ENCODE measurements at places on chromosomes 1 and 21.

GRCh38 chr1:18869847-18870594 lies 10.6 kb upstream of the TAS1R2 start:
- DNase-seq = no peak

DNA sequence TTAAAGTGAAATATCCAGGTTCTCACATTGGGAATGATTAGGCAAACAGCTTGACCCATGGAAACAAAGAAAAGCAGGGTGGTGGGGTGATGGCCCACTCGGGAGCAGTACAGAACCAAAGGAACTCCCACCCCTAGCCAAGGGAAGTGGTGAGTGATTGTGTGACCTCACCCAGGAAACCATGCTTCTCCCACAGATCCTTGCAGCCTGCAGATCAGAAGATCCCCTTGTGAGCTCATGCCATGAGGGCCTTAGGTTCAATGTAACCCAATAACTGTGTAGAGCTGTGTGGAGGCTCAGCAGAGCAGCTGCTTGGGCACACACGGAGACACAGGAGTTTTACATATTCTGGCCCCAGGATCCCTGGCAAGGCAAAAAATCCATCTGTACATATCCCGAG lies 311.8 kb upstream of the DPYD start:
- no peak for DNase-seq

DNA sequence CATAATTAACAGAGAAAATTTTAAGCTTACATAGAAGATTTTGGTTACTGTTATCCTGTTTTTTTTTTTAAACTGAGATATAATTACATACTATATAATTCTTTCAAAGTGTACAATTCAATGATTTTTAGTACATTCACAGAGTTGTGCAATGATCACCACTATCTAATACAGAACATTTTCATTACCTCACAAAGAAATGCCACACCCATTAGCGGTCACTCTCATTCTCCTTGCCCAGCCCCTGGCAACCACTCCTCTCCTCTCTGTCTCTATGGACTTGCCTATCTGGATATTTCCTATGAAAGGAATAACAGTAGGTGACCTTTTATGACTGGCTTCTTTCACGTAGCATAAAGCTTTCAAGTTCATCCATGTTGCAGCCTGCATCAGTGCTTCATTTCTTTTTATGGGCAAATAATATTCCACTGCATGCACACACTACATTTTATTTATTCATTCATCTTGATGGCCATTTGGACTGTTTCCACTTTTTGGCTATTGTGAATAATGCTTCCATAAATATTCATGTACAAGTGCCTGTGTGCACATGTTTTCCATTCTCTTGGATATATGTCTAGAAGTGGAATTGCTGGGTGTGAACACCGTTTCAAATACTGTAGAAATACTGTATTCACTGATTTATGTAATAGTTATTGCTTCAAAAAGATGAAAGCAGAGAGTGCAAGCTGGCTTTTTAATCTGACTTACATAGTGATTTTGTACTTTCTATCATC lies 26.5 kb downstream of the TAF5L start:
- no peak for DNase-seq

GRCh38 chr1:66605419-66605997 lies 71.6 kb downstream of the SGIP1 start:
- DNase-seq = no peak

DNA sequence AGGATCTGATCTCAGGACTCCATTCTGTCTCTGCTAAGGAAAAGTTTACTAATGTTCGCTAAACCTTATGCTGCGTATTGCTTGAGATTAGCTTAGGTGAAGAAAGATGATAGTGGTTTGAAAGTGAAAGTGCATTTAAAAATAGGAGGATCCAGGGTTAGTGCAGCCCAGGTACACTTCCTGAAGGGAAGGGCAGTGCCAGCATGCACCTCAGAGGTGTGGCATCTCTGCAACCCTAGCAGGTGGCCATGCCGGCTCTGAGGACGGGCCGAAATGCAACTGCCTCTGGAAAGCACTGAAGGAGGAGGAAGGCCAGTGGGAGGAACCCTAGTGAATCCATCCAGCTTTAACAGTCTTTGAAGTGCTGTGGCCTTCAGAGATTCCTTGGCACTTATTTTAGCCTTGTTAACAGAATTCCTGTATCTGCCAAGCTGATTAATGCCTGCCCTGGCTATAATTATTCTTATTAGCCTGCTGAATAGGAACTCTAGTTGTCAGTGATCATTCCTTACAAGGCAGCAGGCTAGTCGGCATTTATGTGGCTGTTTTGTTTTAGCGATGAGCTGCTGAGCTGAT lies 5.5 kb downstream of the PTGFRN start:
- no peak for DNase-seq
